T-helper 2 cell treated with Interferon-gamma antibody and Interleukin-4, amounts not matched to agents 100 ng/mL and 5 ng/mL, for 36 hours (primary cell): ENCODE measurements at places on chromosomes 4 and X. TPM values are rescaled to one million over a fixed set of nuclear protein-coding genes. Genes with fewer than 3 reads are reported as not detected.

RAB41 gene
- total RNA-seq: not detected in 2 replicates

FREM3 gene
- not detected in 2 replicates for total RNA-seq

BGN gene
- total RNA-seq: not detected in 2 replicates

PLXNB3 gene
- total RNA-seq: 1.2 and 1.9 TPM in 2 replicates
